ENCODE measurements at places on chromosomes 11 and 22.

- DNase-seq = no peak
These were observed 24.6 kb upstream of the DGAT2 start for GRCh38 chr11:75743711-75744563.

GRCh38 chr11:82194521-82194920, 539.1 kb downstream of the FAM181B start:
- DNase-seq = no peak

DNA sequence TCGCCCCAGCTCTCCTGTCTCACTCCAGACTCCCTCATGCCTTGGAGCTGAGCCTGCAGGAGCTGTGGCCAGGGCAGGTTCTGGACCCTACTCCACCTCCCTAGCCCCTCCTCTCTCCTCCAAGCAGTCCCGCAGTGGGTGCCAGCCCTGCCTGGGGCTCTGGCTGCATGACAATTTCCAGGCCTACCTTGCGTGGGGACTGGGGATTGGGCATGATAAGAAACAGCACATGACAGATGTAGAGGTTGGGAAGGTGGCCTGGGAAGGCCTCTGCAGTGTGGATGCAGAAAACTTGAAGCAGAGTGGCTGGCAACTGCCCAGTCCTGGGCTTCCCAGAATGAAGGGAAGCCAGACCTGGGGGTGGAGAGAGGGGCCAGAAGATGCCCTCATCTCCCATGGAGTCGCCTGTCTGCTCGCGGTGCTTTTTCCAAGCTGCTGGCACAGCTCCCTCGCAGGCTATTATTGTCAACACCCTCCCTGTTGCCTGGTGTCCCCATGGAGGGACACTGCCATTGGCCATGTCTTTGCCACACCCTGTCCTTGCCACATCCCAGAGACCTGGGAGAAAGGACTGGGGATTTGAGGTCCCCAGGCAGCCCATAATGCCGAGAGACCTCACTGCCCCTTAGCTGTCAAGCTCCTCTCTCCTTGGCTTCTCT, 48.9 kb upstream of the CDON start:
- no peak for DNase-seq

GRCh38 chr11:131522851-131523250, 152.4 kb downstream of the NTM start:
- no peak for DNase-seq

DNA sequence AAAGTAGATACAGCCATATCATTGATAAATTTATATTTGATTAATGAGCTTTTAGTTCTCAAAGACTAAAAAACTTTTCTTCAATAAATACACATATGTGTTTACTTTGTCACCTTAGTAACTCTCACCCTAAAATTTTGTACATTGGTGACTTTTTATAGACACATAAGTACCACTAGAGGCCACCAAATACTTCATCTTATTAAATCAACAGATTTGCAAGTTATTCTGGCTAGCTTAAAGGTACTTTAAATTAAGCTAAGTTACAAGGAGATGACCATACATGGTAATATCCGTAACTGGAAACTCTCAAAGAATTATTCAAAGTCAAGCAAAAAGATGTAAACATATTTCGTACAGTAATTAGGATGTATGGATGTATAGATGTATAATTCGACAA, 112.2 kb downstream of the SBF2 start:
- no peak for DNase-seq

GRCh38 chr11:2830030-2830812, 55.4 kb downstream of the CDKN1C start:
- DNase-seq = no peak

- DNase-seq = peak; percentile 7
These were observed 33.2 kb upstream of the CAVIN3 start for GRCh38 chr11:6353367-6353987.

DNA sequence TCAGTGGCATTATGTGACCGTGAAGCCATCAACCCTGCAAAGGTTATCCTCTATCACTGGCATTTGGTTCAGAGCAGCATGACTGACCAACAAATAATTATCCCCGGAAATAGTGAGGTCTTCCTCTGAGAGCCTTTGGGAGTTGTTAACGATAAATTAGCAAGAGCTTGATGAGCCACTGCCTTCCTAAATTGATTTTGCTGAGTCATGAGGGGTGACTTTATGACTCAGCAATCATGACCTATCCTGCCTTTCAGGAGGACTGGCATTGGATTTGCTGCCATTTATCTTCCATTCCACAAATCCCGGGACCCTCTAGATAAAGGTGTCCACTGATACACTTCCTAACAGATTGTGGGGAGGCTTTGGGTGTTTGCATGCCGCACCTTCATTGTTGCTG, 80.8 kb upstream of the MTNR1B start:
- DNase-seq = no peak

DNA sequence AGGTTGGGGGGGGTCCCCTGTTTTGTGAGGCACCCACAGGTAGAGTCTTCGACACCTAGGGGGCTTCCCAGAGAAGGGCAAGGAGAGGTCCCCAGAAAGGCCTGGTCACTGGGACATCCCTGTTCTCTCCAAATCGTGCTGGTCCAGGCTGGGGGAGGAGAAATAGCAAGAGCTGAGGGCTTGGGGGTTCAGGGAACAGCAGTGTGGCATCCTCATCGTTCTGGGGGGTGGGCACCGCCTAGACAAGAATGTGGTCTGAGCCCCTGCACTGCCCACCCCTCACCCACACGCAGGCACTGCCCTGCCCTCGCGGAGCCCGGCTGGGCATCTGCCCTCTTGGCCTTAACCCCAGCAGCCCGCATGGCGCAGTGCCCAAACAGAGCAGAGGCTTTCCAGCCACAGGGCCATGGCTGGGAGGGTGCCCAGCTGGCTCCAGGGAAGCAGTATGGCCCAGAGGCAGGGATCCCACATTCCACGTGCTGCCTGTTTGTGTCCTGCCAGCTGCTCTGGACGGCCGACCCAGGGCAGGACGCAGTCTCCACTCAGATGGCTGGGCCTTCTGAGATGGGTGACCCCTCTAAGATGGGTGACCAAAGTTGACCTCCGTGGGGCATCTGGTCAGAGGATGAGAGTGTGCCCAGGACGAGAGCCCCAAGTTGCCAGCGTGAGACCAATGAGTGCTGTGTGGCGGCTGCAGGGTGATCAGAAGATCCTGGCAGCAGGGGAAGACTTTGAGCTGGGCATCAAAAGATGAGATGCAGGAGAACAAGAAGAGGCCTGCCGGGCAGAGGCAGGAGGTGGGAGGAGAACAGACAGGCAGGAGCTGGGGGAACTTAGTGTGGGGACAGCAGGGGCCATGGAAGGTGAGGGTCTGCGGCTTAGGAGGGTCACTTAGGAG, 14.4 kb downstream of the SCARF2 start:
- no peak for DNase-seq

DNA sequence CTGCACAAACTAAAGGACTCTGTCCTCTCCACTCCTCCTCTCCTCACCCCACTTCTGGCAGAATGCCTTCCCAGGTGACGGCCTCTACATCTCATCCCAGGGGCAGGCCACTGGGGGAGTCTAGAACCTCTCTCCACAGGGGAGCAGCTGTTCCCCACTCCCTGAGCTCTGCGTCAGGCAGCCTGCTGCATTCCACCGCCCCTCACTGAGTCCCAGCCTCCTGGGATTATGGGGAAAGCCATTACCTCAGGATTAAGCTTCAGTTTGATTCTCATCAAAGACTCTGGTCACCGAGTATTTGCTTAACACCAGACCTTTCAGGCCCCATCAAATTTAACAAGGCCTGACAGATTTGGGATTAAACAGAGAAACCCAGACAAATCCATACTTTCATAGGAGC, 405.9 kb downstream of the NXPE2 start:
- DNase-seq = no peak

DNA sequence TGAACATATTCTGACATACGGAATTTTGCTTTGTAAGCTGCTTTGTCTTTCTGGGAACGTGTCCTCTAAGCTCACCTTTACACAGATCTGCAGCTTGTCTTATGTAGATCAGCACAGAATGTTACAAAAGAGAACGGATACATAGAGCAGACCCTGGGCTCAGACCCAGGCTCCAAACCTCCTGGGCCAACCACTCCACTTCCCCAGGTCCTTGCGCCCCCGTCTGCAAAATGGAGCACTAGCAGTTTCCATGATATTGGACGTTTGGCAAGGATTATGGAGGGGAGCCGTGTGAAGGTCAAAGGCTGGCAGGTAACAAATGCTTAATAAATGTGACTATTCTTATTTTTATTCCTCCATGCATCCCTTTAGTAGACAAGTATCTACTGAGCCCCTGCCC, 358.4 kb downstream of the CTTN start:
- DNase-seq = no peak

- no peak for DNase-seq
These were observed 32.9 kb downstream of the TST start for GRCh38 chr22:36986242-36986821.

DNA sequence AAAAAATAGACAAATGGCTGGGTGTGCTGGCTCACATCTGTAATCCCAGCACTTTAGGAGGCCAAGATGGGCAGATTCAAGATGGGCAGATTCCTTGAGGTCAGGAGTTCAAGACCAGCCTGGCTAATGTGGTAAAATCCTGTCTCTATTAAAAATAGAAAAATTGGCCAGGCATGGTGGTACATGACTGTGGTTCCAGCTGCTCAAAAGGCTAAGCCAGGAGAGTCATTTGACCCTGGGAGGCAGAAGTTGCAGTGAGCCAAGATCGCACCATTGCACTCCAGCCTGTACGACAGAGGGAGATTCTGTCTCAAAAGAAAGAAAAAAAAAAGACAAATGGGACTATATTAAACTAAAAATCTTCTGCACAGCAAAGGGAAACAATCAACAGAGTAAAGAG, 55.4 kb downstream of the USP35 start:
- no peak for DNase-seq

DNA sequence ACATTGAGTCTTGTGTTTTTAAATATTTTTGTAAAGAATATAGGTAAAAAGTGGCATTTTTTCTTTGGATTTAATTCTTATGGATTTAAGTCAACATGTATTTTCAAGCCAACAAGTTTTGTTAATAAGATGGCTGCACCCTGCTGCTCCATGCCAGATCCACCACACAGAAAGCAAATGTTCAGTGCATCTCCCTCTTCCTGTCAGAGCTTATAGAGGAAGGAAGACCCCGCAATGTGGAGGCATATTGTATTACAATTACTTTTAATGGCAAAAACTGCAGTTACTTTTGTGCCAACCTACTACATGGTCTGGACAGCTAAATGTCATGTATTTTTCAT, 333 bp upstream of the CD3E start:
- no peak for DNase-seq

DNA sequence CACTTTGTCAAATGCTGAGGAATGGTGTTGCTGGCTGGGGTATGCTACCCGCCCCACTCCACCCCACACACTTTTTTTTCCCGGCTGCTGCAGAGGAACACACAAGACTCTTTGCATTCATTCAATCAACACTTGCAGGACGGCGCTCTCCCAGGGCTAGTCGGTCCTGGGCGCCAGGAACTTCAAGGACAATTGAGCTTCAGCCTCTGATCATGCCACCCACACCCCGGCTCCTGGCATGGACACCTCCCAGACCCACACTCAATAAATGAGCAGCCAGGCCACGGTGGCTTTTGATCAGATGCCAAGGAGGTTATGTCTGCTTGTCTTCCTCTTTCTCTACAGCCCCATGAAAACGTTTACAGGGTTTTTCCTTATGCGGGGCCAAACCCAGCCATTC, 19.8 kb downstream of the TPST2 start:
- no peak for DNase-seq

- no peak for DNase-seq
These were observed 42.1 kb downstream of the CADM1 start for GRCh38 chr11:115462004-115462541.

DNA sequence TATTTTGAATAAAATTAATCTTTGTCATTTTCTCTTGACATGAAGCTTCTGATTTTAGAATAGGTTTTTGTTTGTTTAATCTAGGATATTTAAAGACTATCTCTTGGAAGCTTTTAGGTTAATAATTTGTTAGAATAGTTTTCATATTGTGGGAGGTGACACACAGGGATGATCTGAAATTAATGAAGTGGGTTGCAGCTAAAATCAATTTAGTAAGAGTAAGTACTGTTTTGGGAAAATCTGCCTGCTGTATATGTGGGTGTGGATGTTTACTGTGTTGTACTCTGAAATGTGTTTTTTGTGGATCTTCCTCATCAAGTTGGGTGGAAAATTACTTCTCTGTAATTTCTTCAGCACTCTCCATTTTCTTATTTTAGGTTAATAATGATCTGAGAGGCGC, 67.3 kb downstream of the BID start:
- DNase-seq = no peak

DNA sequence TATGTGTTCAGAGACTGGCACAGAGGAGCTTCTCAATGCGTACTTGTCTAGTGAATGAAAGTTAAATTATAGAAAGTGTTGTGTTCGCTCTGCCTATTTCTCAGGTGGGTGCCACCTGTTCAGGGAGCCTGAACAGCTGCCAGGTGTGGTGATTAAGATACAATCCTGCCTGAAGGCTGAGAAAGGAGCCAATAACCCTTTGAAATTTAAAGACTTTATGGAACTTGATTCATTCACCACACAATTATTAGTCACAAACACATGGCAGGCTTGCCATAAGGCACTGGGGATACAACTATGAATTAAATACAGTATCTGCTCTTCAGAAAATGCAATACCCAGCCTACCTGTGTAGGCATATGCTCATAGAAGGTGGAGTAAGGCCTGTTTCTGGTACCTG, 92.9 kb upstream of the AMOTL1 start:
- no peak for DNase-seq

DNA sequence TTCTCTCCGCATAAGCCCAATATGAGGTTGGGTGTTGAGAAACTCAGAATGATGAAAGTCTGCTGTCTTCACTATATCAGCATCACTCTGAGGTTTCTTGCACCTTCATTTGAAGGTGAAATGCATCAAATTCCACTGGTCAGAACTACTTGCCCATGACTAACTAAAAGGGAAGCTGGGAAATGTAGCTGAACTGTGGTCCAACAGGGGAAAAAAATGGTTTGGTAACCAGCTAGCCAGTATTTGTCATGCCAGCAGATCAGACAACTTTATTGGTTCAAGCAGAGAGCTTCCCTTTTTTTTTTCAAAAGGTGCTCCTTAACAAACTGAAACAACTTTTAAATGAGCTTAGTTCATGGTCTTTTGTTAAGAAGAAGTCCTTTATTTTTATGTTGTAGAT, 14.2 kb upstream of the PIK3C2A start:
- no peak for DNase-seq

GRCh38 chr22:22787151-22787550, 100.5 kb upstream of the IGLL5 start:
- no peak for DNase-seq

- no peak for DNase-seq
These were observed 32.2 kb downstream of the C2CD3 start for GRCh38 chr11:74138572-74138971.

DNA sequence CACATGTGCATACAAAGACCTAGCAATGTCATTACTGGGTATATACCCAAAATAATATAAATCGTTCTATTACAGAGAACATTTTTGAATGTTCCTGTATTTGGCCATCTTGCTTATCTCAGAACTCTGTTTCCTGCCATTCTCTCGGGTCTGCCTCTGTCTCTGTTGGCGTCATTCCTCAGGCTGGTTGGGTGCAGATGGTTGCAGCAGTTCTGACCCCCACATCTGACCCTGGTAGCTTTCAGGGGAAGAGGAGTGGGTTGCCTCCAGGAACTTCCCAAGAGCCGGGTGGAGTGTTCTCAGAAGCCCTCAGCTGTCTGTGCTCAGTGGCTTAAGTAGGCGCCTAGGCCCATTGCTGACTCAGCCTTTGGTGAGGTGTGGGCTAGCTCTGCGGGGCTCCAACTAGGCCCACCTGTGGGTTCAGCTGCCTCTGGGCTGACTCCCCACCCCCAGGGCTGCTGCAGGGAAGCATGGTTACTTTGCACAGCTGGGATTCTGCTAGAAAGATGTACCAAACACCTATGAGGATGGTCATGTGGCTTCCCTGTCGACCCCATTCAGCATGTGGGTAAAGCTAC, 114.0 kb downstream of the TBC1D22A start:
- DNase-seq = no peak

- no peak for DNase-seq
These were observed 824 bp upstream of the CBX6 start for GRCh38 chr22:38872831-38873248.

Data from stimulated activated CD8-positive, alpha-beta memory T cell treated with anti-CD3 and anti-CD28 coated beads, Interleukin-4, amount 100 ng/mL, for 4 hours (primary cell).